Heart right ventricle (tissue), 16 donors: ENCODE measurements at places on chromosomes 13 and 19. TPM values are rescaled to one million over a fixed set of nuclear protein-coding genes. Genes with fewer than 3 reads are reported as not detected.

The ZNF814 gene
- total RNA-seq = 12.1 TPM

- peak; percentile 46 for DNase-seq
Measured at GRCh38 chr19:1445185-1445931, 4.6 kb upstream of the APC2 start.

DNA sequence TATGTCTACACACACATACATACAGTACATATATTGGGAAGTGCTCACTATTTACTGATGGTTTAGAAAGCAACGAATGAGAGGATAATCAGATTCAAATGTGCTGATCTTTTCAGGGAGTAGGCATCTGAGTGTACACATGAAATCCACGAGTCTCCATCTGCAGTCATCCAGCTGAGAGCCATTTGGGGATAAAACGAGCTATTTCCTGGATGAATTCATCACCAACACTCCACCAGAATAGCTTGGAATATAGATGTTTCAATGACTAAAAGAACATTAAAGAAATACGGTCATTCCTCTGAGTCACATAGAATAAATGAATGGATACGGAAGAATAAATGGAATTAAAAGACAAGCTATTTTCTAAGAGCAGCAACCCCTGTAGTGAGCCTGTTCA, 721.6 kb upstream of the ARGLU1 start:
- DNase-seq = no peak

GRCh38 chr13:114115191-114115671, 17.2 kb downstream of the RASA3 start:
- DNase-seq = peak; percentile 17

- DNase-seq = no peak
Measured at GRCh38 chr19:45477186-45477585, 9.4 kb downstream of the FOSB start.

The PEG3 gene
- 7.5 TPM for total RNA-seq

GRCh38 chr19:2416321-2417097, 10.9 kb downstream of the TIMM13 start:
- no peak for DNase-seq

GRCh38 chr13:37360556-37360955, 238.0 kb downstream of the POSTN start:
- DNase-seq = no peak

- no peak for DNase-seq
Measured at GRCh38 chr19:19429361-19429760, 23.9 kb downstream of the GATAD2A start.

GRCh38 chr19:30651066-30651465, 278.9 kb downstream of the ZNF536 start:
- DNase-seq = no peak

DNA sequence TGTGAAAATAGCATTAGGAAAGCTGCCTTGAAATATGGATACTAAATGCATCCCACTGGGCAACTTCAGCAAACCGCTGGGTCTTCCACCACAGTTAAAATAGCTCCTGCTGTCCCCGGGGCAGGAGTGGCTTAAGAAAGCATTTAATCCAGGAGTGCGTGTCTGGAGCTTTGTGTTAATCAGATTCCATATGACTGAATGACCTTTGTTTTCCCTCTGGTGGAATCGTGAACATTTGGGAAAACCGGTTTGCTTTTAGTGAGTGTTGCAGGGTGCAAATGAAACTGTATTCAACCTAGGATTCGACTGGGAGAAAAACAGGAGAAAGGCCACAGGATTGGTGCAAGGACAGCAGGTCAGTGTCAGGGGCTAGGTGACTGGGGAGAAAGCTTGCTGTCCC, 237.6 kb upstream of the MAB21L1 start:
- no peak for DNase-seq

DNA sequence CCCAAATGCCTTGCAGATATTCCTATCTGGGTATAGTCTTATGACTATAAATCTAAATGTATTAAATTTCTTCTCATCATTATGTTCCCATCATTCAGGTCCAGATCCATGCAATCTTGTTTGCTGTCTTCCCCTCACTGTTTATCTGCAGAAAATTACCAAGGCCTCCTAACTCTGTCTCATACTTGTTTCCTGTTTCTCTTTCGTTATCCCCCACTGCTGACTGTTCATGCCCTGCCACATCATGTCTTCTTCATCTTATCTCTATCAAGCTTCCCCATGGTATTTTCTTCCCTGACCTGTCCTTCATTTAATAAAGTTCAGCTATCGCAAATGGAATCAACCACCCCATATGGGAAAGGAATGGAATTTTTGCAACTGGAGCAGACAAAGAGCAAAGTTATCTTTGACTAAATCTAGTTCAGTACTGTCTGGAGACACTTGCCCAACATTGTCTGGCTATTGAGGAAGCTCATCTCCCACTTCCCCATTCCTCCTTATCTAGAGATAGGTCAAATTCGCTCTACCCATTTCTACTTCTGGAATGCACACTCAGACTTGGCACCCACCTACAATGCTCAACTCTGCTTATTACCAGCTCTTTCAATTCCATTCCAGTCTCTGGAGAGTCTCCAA, 1358.1 kb downstream of the EFNB2 start:
- DNase-seq = no peak

DNA sequence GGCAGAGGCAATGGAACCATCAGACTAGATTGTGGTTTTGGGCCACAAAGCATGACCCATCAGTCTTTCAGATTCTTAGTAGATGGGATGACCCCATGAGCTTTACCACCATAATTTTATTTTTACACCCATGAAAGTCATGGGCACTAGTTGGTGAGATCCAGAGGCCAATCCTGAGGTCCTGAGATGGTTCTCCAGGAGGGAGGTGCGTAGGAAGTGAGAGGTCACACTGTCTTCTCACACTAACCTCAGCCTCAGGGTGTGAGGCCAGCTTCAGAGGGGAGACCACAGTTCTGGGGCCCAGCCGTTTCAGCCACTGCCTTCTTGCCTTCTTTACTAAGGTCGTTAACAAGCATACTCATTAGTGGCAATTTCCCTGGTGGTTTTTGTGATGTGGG, 106.4 kb downstream of the AKAP11 start:
- DNase-seq = no peak

The RASAL3 gene
- 6.6 TPM for total RNA-seq

DNA sequence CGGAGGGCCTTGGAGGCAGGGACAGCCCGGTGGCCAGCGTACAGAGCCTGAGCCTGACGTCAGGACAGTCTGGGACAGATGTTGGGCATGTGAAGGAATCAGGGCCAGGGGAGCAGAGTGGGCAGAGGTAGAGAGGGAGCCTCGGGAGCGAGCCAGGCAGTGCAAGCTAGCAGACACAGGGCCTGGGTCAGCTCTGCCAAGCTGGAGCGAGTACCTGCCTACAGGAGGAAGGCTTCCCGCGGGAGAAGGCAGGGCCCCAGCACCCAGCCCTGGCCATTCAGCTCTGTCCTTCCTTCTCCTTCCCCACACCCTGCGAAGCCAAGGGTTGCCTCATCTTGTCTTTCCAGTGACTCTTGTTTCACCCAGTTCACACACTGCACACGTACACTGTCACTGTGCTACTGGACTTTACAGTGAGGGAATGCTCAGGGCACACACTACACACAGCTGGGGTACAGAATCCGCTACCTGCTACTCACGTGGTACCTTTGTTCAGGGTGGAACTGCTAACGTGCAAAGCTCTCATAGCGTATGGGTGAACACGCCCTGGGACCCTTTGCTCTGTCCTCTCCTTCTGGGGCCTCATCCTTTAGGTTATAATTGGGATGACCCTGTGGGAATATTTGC, 9.8 kb upstream of the C1QTNF9 start:
- DNase-seq = no peak

The KIR3DL2 gene
- not detected for total RNA-seq

GRCh38 chr19:49929121-49929610, at the start of the genes ATF5 and NUP62:
ATF5 (plus strand) TSS chr19:49929205; CDS start chr19:49930851, 1,646 bp downstream.
NUP62 (minus strand) TSS chr19:49929504; CDS start chr19:49909807, 19,697 bp downstream.
- peak; percentile 93 for DNase-seq

DNA sequence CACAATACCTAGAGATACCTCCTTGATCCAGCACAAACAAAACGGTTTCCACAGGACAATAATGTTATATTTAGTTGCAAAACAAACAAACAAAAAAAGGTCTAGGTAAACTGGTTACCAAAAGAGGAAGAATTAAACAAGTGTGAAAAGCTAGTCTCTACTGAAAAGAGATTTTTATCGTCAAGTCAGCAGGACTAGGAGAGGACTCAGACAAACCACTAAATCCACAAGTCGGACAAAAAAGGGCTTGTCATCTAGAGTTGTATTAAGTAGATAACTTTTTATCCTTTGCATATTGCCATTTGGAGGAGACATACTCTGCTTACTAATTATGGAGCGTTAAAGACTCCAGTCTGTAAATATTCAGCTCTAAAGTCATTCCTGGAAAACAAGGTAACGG, 9.9 kb upstream of the KPNA3 start:
- DNase-seq = no peak

The LILRB1 gene
- 0.75 TPM for total RNA-seq

The ZSCAN22 gene
- total RNA-seq = 2.1 TPM

DNA sequence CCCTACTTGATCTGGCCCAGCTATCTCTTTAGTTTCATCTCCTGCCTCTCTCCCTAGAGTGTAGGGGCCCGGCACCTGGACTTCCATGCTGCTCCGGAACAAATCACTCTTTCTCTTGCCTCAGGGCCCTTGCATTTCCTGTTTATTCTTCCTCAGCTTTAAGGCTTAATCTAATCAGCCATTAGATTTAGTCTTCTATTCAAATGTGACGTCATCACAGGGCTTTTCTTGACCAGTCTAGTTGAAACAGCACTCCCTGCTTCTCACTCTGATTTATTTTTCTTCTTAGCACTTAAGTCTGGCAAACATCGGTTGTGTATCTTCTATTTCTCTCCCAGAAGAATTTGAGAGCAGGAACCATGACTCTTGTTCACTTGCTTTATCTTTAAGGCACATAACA, 564.1 kb downstream of the EFNB2 start:
- no peak for DNase-seq

DNA sequence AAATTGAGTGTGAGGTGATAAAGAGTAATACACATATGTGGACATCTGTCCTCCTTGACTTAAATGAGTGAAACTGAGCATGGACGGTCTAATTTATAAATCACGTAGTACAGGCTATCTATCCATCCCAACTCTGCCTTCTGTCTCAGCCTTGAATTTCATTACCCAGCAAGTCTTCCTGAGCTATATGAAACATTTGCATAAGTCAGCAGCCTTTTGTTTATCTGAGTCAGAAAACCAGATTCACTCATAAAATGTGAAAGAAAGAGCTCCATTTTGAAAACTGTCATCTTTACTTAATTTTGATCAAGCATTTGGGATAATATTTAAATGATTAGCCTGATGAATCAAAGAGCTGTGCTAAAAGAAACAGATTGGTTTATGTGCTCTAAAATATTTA, 197.9 kb downstream of the LHFPL6 start:
- no peak for DNase-seq

- no peak for DNase-seq
Measured at GRCh38 chr19:38806371-38806770, 6.4 kb downstream of the LGALS4 start.

DNA sequence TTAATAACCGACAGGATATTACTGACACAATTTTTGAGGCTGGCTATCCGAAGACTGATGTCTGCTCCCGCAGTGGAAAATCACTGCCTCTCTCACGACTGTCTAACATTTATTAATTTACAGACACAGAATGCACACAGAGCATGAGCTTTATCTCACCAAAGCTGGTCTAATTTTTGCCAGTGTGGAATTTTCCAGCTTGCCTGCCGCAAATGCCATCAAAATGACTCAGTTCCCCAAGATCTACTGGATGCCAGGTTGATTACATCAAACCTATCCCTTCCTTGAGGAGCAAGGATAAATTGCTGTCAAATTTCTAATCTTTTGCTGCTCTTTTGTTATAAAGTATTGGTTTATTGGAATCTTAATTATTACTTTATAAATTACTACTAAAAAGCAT, 1775.1 kb upstream of the PCDH20 start:
- no peak for DNase-seq

- no peak for DNase-seq
Measured at GRCh38 chr13:50073340-50073739, 58.1 kb downstream of the KCNRG start.

DNA sequence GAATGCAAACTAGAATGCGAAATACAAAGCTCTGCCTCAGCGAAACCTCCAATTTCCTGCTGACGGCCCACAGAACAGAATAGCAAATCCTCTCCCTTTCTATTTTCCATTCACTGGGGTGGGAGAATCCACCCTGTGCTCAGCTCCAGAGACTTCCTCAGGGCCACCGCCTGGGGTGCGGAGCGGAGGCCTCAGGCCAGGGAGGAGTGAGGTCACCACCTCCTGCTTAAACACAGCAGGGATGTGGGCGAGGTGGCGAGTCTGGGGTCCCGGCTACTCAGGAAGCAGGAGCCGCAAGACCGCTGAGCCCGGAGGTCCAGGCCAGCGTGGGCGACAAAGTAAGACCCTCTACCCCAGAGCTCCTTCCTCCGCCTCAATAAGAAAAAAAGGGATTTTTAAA, 666 bp upstream of the ZNF320 start:
- peak; percentile 14 for DNase-seq

- no peak for DNase-seq
Measured at GRCh38 chr13:81293594-81294164, 952.8 kb upstream of the SPRY2 start.

GRCh38 chr13:110643768-110644421, 28.6 kb downstream of the NAXD start:
- DNase-seq = no peak

The GPR12 gene
- total RNA-seq = 0.07 TPM

DNA sequence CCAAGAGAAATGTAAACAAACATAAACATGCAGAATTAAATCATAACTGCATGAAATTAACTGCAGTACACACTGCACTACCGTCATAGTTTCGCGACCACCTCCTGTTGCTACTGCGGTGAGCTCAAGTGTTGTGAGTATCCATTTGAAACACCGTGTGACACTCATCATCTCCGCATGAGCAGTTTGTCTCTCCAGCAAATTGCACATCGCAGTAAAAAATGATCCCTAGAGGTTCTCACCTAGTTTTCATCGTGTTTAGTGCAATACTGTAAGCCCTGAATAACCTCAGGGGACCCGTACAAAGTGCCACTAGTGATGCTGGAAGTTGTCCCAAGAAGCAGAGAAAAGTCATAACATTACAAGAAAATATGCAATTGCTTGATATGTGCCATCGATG, 147.7 kb downstream of the DPF1 start:
- DNase-seq = no peak

DNA sequence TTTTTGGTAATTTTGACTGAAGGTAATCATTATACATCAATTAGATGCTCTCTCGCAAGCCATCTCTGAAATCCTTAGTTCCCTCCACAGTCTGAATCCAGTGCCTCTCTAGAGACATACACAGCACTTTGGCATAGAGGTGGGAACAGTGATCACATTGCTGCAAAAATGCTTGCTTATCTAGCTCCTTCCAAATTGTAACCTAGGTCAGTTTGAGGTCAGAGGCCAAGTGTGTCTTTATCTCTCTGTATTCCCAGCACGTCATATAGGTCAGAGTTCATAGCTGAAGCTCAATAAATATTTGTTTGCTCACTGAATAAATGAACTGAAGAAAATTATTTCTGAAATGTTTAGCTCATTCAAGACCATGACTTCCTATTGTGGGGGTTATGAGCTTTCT, 462.5 kb downstream of the DIAPH3 start:
- DNase-seq = no peak

The KLC3 gene
- total RNA-seq = not detected

The VMAC gene
- 2.4 TPM for total RNA-seq

The PTGIR gene
- total RNA-seq = 2.3 TPM

The KIR2DL4 gene
- total RNA-seq = not detected

The PTPRH gene
- 1.2 TPM for total RNA-seq
